ENCODE measurements at places on chromosomes 2 and 18.

GRCh38 chr2:110173523-110173922 is 31.3 kb downstream of the NPHP1 start:
- DNase-seq = no peak

- DNase-seq = no peak
These were observed 4.1 kb downstream of the ITGA6 start for GRCh38 chr2:172431463-172431862.

GRCh38 chr2:26723475-26723874 is 31.0 kb downstream of the KCNK3 start:
- no peak for DNase-seq

GRCh38 chr2:129369437-129369836 is 610.0 kb upstream of the RAB6C start:
- no peak for DNase-seq

GRCh38 chr2:202643012-202643858 is 8.5 kb downstream of the FAM117B start:
- no peak for DNase-seq

- DNase-seq = no peak
These were observed 68.3 kb upstream of the MAPRE2 start for GRCh38 chr18:34972765-34973414.

DNA sequence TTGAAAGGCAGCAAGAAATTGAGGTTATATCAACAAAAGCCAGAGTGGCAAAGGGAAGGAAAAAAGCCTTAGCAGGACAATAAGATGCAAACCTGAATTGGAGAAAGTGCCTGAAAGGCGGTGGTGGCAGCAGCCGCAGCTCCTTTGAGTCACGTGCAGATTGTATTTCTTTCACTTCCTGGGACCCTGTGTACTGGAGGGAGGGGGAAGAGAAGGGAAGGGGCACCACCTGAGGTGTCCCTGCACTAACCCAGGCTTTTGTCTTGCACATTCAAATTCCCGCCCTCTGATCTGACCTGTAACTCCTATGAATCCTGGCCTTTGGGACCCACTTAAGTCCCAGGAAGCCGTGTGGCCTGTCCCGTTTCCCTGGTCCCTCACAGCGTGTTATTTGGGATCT is 326.1 kb upstream of the SKOR2 start:
- peak; percentile 35 for DNase-seq

DNA sequence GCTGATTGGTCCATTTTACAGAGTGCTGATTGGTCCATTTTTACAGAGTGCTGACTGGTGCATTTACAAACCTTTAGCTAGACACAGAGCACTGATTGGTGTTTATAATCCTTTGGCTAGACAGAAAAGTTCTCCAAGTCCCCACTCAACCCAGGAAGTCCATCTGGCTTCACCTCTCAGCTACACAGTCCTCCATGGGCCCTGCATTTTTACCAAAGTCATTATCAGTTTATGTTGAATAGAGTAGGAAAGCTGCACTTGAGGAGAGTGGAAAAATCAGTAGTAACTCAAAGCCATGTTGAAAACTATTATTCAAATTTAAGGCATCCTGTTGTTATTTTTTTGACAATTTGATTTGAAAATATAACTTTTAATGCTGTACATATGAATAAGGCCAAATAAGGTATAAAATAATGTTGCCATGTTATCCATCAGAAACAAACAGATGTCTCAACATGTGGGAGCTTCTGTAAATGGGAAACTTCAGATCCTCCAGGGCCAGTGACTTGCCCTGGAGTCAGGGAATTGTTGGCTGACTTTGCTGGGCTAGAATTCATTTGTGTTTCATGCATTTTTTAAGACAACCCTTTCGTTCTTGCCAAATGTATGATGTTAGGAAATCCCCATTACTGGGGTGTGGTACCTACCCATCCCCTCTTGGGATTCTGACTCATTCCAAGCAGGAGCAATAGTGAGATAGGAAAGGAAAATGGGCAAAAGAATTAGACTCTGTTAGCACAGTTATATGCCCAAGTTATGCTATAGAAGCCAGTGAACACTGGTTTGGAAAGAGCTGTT is 37.8 kb upstream of the CCDC195 start:
- no peak for DNase-seq

- no peak for DNase-seq
These were observed 5.4 kb upstream of the ITGB6 start for GRCh38 chr2:160205505-160205904.

- DNase-seq = no peak
These were observed 13.1 kb upstream of the PHLPP1 start for GRCh38 chr18:62702259-62702658.

DNA sequence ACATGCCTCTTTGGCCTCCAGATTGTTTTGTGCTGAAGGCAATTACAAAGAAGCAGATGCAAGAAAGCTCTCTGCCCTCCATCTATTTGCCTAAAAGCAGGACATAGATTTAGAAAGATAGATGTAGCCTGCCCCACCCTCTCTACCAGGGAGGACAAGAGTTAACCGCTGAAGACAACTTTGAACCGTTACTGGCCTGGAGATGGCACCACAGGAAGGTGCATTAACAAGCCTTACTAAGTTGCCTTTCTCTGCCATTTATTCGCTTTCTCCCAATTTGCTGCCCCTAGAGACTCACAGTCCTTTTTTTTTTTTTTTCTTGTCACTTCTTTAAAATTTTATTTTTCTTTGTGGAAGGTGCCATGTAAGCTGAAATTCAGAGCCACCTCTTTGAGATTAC is 28.8 kb upstream of the RMDN2 start:
- peak; percentile 28 for DNase-seq

DNA sequence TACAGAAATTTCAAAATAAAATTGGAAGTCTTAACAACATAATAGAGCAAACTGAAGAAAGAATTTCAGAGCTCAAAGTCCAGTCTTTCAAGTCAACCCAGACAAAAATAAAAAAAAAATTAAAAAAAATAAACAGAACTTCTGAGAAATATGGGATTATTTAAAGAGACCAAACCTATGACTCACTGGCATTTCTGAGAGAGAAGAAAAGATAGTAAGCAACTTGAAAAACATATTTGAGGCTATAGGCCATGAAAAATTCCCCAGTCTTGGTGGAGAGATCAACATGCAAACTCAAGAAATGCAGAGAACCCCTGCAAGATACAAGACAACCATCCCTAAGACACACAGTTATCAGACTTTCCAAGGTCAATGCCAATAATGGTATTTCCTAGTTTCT is 167.4 kb downstream of the RNF144A start:
- DNase-seq = no peak

DNA sequence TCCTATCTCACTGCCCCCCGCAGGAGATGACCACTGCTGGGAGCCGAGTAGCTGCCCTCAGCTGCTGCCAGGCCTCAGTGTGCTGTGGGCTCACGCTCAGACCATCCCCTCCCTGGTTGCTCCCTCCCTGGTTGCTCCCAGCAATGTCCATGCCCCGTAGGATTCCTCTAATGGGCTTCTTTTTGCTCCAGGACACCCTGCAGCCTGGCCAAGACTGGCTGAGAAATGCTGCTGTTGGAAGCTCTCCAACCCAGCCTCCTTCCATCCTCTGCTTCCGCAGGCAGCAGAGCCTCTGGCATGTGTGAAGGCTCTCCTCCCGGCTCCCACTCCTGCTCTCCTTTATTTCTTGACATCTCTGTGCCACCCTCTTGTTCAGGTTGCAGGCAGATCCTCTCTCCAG is 48.6 kb downstream of the SOX11 start:
- DNase-seq = no peak

GRCh38 chr2:44325897-44326296 is 35.4 kb downstream of the PREPL start:
- DNase-seq = no peak

DNA sequence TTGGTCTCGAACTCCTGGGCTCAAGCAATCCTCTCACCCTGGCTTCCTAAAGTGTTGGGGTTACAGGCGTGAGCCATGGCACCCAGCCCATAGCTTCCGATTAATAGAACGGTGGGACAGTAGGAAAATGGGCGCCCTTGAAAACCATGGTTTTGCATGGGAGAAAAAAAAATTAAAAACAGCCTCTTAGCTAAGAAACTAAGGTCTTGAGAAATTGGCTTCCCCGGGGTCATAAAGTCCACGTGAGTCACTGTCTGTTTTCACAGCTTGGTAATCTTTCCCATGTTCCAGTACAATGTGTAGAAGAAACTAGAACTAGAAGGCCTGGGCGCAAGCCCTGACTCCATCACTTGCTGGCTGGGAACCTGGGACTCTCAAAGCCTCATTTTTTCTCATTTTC is 20.7 kb downstream of the B3GNT2 start:
- no peak for DNase-seq

GRCh38 chr2:241695651-241696050 is 6.2 kb upstream of the ING5 start:
- no peak for DNase-seq

- peak; percentile 32 for DNase-seq
These were observed 72.2 kb downstream of the HDAC4 start for GRCh38 chr2:239328351-239329191.

- peak; percentile 55 for DNase-seq
These were observed 334.1 kb upstream of the MYT1L start for GRCh38 chr2:2664989-2665833.

DNA sequence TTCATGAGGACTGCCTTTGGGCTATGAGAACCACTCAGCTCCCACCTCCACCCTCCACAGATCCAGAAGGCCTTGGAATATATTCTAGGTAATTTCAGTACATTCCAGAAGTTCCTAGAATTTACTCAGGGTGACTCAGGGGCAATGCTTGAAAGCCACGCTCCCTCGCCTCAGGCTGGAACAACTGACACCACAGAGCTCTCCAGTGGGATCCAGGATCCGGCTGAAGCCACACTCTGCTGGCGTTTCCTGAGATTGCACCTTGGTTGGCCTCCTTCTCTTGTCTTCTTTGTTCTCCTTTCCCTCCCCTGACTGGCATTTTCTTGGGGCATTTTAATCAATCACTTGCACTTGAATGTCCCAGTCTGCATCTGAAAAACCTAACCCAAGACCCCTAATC is 92.6 kb upstream of the KCNE4 start:
- DNase-seq = peak; percentile 20

DNA sequence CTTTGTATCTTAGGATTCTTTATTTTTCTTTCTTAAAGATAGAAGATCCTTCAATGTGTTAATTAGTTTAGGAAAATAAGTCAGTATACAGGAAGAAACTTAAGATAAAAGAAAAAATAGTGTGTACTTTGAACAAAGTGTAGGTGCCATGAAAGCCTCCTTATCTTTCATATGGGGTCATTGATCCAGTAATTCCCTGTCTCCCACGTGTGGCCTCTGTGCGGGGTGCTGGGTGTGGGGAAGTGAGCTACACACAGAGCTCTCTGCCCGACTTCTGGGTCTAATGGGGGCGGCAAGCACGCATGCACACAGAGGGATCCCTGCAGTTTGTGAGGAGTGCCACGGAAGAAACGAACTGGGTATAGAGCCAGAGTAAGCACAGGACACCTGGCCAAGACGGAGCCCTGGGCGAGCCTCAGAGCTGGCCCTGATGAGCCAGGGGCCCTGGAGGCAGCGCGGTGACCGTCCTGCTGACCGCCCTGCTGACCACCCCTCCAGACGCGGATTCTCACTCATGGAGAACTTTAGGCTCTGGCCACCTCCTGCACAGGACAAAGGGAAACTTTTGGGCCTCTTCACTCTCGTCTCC is 253.5 kb downstream of the ACKR3 start:
- DNase-seq = peak; percentile 26

DNA sequence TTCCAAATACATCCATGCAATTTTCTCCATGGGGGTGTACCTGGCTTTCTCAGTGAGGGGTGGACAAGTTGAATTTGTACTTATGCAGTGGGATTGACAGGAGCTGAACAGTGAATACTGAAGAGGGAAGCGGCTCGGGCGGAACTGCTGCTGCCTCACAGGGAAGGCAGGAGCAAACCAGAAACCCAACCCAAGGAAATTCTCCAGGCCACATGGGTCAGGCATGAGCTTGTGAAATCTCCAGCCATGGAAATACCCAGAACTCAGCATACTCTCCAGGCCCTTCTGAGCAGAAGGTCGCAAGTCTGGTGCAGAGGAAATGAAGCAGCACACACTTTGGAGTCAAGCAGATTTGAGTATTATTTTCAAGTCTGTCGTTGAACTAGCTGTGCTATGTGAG is 26.5 kb upstream of the INO80C start:
- no peak for DNase-seq

- DNase-seq = peak; percentile 52
These were observed 21.4 kb downstream of the CHMP1B start for GRCh38 chr18:11872479-11873136.

DNA sequence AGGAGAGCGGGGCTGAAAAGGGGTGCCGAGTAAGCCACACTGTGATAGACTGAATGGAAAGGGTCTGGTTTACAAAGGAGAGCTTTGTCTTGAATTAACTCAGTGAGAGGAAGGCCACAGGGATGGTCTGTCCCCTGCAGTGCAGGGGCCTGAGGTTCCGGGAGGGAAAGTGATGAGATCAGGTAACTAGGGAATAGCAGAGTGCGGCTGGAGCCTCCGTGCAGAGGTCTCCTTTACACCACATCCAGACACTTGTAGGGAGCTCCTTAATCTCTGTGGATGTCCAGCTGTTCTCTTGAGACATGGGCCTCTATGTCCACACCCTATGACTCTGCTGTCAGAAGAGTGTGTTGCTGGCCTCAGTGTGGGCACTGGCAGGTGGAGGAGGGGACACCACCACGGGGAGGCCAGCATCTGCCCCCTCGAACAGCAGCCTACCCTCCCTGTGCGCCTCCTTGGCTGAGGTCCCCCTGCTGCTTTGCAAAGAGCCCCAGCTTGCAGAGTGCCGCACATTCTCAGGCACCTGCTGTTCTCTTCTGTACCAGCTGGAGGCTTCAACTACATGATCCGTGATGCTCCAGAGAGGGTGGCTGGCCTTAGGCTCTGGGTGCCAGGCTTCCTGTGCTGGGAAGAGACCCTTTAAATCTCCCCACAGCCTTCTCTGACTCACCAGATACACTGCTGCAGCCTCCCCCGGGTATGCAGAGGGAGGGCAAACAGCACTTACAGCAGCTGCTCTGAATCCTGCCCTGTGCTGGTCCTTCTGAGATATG is 25.9 kb downstream of the ENOSF1 start:
- peak; percentile 89 for DNase-seq

GRCh38 chr2:59790186-59791003 is 763.1 kb downstream of the BCL11A start:
- no peak for DNase-seq

- DNase-seq = no peak
These were observed 102.2 kb downstream of the PIEZO2 start for GRCh38 chr18:11047156-11047555.

GRCh38 chr2:96872591-96873349 is 2.9 kb upstream of the SEMA4C start:
- peak; percentile 54 for DNase-seq

DNA sequence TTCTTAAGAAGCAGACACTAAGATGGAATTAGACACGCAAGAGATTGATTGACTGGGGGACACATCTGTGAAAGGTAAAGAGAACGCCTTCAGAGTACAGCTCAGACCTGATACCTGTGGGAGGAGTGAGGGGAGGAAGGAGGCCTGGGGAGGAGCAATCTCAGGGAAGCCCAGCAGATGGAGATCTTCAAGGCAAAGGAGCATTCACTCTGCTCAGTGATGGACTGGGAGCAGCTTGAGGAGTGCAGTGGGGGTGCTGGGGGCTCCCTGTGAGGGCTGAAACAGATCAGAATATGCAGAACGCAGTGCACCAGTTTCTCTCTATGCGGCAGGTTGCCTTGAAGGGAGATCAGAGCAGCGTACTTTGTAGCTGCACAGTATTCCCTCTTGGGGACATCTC is 103.7 kb upstream of the ATP8B1 start:
- DNase-seq = peak; percentile 22

All from neural progenitor cell (in vitro differentiated cells).